ENCODE measurements at places on chromosomes 5 and 9.

- DNase-seq = no peak
Observed at GRCh38 chr5:135079099-135079681, 45.2 kb upstream of the PITX1 start.

DNA sequence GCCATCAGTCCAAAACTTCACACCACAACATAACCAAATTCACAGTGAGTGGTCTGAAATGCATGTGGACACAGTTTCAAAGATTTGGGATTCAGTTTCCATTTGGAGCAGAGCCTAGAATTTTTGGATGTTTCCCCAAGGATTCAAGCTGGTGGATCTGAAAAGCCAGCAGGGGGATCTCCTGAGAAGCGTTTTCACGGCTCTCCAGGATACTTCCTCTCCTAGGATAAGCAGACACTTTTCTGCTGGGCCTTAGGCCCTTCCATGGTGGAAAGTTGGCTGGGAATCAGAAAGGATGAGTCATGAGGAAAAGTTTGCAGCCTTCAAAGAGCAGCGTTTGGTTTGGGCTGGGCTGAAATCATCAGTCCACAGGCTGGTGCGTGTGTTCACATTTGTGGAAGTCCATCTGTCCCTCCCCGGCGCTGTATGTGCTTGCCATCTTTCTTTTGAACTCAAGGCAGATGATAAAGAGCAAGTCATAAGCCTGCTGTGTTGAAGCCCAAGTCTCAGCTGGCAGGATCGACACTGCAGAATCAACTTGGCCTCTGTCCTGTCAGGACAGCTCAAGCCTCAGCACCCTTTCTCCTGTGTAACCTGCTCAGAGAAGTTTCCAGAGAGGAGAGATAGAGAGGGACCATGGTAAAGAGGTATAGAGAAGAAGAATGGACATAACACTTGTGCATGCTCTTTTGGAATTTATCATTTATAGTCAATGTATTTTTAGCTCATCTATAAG, 152.6 kb upstream of the MSX2 start:
- DNase-seq = no peak

DNA sequence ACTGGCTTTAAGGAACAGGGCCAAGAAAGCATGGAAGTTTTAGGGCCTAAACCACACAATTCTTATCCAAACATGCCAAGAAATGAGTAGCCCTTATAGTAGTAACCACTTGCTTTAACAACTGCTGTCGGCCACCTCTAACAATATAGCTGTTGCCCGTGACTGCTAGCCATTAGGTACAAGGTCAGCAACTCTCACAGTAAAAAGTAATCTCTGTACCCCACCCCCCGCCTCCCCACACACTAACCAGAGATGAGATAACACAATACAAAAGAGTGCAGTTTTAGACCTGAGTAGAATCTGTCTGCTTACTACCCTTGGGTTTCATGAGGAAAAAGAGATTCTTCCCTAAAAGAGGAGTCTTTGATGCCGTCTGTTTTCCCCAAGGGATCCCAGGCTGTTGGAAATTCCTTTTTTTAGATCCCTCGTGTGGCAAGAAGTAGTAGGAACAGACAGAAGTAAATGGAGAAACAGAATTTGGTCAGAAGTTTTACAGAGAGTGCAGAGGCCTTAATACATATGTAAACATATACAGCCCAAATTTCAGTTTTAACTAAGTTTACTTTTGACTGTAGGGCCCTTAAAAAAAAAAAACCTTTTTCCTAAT, 94.3 kb downstream of the WDR41 start:
- no peak for DNase-seq

DNA sequence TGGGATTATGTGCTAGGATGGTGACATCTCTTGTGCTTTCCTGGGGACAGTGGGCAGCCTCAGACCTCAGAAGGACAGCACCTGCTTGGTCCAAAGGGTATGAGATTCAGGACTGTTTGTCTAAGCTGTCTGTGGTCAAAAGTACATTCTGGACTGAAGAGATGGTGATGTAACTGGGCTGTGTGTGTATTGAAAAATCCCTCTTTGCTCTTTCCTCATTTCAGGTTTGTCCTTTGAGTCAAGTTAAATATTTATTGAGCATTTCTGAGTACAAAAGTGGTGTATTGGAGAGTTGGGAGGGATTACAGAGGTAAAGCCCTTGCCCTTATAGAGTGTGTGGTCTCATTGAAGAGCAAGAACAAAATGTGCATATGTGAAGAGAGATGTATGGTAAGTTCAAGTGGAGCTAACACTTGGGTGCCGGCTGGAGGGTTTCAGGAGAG, 46.7 kb downstream of the RCL1 start:
- no peak for DNase-seq

DNA sequence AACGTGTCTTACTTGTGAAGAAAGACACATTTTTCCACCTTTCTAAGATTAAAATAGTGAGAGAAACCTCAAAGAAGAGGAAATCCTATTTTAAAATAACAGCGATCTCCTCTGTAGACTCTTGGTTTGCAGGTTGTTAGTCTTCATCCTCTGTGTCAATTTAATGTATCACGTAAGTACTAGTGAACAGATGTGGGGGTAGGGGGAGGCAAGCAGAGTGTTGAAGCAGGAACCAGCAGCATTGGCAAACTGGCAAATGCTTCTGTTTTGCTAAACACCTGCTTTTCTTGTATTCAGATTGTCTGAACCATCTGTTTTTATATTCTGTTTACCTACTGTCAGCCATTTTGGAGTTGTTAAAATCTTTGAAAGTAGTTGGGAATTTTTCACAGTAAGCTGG, 159.3 kb upstream of the TLX3 start:
- DNase-seq = no peak

DNA sequence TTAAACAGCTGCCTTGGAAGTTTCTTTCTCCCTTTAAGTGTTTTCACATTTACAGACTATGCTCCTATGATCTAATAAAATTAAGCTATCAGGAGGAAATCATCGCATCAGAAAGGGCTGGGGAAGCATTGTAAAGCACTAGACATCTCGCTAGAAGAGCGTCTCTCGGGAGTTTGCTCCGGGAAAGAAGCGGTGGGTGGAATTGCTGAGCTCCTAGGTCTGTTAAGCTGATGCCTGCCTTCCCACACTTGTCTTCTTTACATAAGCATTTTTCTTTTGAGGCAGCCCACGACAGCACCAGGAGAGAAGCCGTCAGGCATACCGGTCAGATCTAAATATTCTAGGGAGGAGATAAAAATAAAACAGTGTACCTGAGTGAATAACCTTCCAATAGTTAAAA, 541.7 kb upstream of the TUSC1 start:
- DNase-seq = no peak

- no peak for DNase-seq
Observed at GRCh38 chr5:93677359-93677891, 64.0 kb downstream of the POU5F2 start.

DNA sequence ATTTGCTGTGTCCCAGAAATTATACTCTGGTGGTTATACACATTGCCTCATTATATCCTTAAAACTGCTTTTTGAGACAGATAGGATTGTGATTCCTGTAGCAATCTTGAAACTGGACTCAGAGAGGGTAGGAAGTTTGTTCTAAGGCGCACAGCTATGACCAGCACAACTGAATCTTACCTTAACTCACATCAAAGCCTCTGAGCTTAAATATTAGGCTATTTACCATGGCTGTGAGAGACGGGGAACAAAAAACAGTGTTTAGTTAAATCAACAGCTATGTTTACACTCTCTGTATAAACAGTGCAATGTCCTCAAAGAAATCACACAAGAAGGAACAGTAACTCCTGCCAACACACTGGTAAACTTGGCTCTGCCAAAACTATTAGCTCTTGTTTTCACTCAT, 50.9 kb upstream of the TUT7 start:
- DNase-seq = no peak

DNA sequence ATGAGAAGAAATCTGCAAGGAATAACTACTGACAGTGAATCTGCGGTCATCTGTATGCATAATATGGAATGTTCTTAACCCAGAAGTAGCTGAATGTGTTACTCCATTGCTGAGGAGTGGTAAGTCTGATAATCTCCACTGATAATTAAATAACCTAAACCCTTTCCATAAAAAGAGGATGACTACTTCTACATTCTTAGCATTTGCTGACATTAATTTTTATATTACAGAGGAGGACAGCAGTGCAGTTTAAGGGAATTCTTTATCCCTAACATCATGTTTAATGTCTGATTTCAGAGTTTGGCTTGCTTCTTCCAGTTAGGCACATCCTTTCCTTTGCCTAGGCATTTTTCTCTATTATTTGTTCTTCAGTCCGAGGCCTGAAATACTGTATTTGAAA, 52.2 kb downstream of the CDC42SE2 start:
- no peak for DNase-seq

DNA sequence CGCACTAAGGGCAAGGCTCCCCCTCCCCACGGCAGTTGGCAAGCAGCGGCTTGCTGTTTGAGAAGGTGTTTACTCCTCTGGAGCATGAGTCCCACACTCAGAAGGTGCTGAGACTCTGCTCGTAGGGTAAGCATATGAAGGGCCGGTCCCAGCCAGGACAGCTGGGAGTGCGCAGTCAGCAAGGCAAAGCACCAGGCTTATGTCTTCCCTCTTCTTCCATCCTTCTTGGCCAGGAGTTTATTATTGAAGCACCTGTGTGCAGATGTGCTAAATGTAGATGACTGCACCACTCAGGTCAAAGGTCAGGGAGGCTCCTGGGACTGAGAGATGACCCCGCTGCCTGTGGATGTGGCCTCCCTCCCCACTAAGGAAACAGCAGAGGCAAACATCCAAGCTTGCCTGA, 27.0 kb upstream of the CDKN2AIPNL start:
- no peak for DNase-seq

DNA sequence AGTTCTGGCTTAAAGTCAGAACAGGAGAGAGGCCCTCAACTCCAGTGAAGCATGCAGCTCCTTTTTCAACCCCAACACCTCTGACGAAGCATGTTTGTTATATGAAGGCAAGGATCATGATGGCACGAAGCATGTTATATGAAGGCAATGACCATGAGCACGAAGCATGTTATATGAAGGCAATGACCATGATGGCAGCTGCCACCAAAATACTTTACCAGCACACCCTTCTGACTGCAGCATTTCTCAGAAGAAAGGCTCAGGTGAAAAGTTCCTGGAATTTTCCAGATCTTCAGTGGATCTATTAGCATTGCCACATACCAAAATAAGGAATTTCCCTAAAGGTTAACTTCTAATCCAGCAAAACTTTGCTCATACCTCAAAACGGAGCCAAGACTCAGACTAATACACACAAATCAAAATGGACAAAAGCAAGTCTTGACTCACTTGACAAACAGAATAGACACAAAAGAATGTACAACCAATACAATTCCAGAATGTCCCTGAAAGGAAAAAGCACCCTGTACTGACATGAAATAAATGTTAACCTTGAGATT, 217.4 kb downstream of the FANCC start:
- no peak for DNase-seq

- DNase-seq = no peak
Observed at GRCh38 chr9:92740446-92740961, 24.1 kb downstream of the BICD2 start.

DNA sequence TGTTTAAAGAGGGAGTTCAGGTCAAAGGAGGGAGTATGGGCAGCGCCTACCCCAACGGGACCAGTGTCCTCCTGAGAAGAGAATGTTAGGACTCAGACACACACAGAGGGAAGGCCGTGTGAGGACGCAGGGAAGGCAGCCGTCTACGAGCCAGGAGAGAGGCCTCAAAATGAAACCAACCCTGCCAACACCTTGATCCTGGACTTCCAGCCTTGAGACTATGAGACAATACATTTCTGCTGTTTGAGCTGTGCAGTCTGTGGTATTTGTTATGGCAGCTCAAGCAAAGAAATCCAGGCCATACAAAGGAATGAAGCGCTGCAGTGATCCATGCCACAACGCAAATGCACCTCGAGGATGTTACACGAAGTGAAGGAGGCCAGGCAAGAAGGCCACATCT, 97.9 kb downstream of the COL23A1 start:
- no peak for DNase-seq

- no peak for DNase-seq
Observed at GRCh38 chr5:74027732-74028338, 401.8 kb downstream of the ARHGEF28 start.

- DNase-seq = no peak
Observed at GRCh38 chr9:86500667-86501435, 146.6 kb upstream of the TUT7 start.

GRCh38 chr9:221989-222776, 7.5 kb downstream of the DOCK8 start:
- no peak for DNase-seq

DNA sequence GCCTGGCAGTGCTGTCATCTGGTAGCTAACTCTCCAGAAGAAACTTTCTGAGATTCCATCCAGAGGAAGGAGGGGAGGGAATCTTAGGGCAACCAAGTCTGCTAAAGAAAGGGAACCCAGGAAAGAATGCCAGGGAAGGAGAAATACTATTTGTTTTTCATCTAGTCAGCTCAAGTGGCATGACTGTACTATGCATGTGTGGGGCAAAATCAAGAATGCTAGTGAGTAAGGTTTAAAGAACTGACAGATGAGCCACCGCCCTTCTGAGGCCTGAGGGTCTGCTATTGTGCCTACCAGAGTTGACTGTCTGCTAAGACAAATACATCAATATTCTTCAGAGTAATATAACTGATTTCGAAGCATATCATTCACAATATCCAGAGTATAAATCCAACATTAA, 204.2 kb downstream of the SLC12A2 start:
- no peak for DNase-seq

DNA sequence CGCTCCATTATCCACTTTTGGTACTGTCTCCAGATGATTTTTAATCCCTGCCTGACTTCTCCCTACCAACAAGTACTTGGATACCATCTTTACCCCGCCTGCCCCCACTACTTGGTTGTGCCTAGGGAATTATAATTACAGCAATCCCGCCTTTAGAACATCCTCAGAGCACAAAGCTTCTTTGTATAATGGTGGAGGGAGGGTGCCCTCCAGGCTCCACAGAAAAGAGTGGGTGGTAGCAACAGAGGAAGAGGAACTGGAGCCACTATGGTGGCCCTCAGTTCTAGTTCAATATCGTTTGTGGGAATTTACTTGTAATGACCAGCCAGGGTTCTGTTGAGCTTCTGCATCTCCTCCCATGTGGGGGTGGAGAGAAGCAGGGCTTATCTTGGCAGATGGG, 79.0 kb upstream of the RNF38 start:
- DNase-seq = no peak

DNA sequence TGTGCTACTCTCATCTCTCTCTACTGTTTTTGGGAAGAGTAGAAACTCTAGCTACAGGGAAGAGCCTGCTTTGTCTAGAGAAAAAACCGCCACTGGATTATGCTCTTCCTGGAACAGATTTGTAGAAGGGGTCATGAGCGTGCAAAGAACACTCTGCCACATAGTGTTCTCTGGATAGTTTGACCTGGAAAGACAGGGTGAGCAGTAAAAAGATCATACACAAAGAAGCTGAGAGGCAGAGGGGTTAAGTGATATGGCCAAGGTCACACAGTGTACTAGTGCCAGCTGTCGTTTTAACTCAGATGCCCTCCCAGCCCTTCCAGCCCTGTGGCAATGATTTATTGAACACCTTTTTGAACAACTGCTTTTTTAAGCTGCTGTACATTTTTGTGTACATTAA, 182.2 kb downstream of the NNT start:
- no peak for DNase-seq
